ENCODE measurements at places on chromosomes 3 and 15.

DNA sequence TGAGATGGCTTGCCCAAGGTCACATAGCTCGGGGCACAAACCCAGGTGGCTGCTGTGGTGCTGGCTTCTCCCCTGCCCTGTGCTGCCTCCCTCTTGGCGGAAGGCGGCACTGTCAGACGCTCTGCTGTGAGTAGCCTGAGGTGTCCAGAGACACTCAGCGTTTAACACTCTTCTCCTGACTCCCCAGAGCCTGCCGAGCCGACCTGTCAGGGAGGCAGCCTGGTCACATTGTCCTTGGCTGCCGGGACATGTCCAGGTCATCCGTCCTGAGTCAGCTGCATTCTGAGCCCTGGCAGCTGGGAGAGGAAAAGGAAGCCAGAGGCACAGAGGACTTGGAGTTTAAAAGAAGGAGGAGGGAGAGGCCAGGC lies 4.7 kb downstream of the LMAN1L start:
- DNase-seq: no peak

GRCh38 chr3:177041730-177042551 lies 155.3 kb downstream of the TBL1XR1 start:
- DNase-seq: no peak

GRCh38 chr3:146033950-146034349 lies 127.0 kb downstream of the PLOD2 start:
- no peak for DNase-seq

DNA sequence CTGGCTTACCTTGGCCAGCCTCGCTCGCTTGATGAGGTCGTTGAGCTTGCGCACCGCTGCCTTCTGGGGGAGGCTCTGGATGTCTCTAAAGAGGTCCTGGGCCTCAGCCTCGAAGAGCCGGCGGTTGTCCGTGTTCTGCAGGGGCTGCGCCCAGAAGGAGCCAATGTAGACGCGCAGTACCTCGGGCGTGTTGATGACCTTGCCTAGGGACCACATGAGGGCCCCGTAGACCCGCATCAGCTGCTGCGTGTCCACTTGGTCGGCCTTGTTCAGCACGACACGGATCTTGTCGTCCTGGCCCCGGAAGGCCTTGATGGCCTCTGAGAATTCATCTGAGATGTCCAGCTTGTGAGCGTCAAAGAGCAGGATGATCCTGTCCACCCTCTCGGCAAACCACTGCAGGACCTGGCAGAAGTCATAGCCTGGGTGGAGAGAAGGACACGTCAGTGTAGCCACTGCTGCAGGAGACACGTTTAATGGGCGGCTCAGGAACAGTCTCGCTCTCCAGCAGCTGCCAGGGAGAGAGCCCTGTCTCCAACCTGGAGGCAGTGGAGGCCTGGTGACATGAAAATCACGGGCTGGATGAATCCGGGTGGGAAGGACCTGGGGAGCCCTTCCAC lies 25.5 kb upstream of the SPTBN5 start:
- no peak for DNase-seq

DNA sequence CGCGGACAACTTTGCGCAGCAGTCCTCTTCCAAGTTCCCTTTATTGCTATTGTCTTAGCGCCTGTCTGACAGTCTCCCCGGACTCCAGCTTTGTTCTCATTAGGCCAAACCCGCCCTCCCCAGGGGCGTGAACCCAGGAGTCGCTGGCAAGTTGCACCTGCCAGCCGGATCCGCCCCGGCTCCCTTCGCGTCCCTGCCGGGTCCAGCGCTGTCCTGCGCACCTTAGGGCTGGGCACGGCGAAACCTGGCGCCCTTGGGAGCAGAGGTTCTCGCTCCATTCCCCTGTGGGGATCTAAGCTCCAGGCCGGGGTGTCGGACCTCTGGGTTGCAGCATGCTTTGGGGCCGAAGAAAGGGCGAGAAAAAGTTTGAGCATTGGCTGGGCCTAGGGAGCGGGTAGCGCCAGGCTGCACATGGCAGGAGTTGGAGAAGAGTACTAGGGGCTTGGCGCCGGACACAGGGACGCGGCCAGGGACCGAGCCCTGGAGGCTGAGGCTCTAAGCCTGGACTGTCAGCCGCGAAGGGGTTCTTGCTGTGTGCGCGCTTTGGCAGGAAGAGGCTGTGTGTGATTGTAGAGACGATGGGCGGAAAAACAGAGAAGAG lies 335.1 kb upstream of the THRB start:
- no peak for DNase-seq

GRCh38 chr15:63380808-63381282 lies 801 bp downstream of the CA12 start:
- DNase-seq: no peak

- DNase-seq: no peak
Observed at GRCh38 chr3:88385090-88385489, 235.3 kb downstream of the C3orf38 start.
